ENCODE measurements at places on chromosomes 6 and 20.
A peak's percentile ranks its signal among the peaks of the same experiment; 100 is the strongest.

DNA sequence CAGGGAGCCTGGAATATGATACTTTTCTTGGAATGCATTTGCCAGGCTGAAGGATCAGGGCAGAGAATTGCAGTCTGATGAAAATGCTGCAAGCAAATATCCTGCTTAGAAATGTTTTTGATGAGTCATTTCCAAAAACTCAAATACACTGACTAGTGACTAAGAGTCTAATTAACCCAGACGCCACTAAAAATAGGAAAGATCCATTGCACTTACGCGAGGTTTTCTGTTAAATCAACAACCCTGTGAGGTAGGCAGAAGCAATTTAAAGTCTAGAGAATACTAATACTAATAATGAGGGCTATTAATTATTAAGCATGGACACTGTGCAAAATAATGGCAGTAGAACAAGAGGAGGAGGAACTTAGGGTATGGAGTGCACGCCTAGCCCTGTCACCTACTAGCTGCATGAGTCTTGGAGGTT is 130.1 kb upstream of the DOK5 start:
- DNase-seq = no peak

DNA sequence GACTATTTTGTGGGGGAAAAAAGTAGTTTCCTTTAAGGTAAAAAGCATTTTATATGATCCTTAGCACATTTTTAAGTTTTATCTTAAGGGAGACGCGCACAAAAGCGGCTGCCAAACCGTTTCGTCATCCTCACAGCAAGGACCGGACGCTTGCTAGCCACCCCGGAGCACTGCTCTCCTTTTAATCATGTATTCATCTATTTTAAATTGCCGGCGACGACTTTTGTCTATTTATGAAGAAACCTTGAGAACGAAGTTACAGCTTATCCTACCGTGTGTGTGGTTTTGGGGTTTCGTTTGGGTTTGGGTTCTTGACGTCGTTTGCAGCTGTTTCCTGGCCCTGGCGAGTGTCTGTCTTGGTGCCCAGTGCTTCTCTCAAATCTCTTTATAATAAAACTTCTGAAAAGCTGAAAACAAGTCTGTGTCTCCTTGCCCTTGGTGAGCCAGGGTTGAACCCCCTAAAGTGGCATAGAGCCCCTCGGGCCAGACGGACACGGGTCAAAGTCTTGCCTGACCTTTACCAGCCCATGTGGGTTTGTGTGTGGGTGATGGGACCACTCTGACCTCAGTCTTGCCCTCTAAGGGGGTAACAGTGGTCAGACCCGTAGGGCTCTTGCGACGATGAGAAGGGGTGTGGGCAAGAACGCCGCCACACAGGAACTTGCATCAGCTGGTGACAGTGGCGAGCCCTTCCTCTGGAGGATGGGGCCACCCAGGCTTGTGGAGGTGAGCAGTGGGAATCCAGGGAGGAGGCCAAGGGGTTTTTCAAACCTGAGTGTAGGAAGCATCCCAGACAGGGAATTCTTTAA is 117.6 kb downstream of the JPH2 start:
- DNase-seq = peak; percentile 75

DNA sequence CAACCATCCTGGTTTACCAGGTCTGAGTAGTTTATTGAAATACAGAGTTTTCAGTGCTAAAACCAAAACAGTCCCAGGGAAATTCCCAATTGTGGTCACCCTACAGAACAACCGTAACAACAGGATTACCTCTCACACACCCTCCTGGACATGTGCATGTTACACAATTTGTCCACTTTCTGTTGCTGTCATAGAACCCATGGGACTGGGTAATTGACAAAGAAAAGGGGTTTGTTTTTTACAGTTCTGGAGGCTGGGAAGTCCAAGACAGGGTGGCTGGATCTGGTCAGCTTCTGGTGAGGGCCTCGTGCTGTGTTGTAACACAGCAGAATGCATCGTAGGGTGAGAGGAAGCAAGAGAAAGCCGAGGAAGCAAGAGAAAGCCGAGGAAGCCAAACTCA is 9.1 kb upstream of the ADA start:
- no peak for DNase-seq

- DNase-seq = peak; percentile 11
Observed at GRCh38 chr6:79250107-79250514, 15.6 kb upstream of the HMGN3 start.

GRCh38 chr6:73521351-73521985 is 636 bp upstream of the EEF1A1 start:
- DNase-seq = no peak

- DNase-seq = no peak
Observed at GRCh38 chr6:137241481-137242038, 22.4 kb upstream of the IFNGR1 start.

- no peak for DNase-seq
Observed at GRCh38 chr6:120614723-120615122, 719.6 kb downstream of the TBC1D32 start.

- DNase-seq = no peak
Observed at GRCh38 chr6:53811746-53812145, 16.9 kb downstream of the LRRC1 start.

DNA sequence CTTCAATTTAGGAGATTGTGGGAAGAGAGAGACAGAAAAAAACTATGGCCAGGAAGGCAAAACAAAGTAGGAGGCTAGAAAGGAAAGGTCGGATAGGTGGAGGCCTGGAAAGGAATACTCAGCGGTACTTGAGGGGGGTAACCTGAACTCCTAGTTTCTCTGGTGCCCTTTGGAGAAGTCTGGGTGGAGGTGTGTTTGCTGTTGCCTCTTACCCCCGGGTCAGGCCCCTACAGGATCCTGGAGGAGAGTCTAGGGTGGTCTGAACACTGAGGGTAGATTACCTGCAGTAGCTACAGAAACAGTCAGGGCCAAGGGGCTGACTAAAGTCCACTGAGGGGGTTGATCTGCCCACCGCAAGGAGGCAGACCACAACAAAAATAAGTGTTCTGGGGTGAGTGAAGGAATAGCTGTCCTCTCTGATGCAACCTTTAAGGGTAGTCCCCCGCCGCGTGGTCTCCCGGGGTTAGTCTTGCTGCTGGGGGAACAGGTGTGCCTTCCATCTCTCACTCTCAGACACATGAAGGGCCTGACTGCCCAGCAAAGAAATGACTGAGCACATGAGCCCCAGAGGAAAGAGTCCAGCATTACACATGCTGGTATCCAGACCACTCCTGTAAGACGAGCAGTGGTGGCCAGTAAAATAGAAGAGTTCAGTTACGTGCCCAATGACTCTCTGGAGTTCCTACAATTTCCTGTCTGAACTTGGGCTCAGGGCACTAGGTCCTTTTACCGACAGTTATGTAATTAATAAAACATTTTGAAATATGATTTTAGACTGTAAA is 59.5 kb downstream of the MTHFD1L start:
- no peak for DNase-seq

DNA sequence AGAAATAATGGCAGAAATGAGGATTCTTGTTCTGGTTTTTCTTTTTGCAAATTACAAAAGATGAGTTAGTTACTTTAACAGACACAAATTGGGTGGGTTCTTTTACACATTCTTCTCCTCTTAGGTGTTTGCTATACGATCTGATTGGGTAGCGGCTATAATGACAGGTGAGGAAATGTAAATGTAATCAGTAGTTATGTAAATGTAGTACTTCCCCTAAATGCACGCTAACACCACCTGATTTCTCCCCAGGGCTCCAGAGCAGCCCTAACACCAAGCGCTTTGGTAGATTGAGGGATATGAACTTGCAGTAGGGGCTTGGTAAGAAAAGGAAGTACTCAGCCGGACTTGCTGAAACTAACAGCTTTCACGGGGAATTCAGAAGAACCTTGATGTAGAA is 499.4 kb upstream of the NOX3 start:
- no peak for DNase-seq

DNA sequence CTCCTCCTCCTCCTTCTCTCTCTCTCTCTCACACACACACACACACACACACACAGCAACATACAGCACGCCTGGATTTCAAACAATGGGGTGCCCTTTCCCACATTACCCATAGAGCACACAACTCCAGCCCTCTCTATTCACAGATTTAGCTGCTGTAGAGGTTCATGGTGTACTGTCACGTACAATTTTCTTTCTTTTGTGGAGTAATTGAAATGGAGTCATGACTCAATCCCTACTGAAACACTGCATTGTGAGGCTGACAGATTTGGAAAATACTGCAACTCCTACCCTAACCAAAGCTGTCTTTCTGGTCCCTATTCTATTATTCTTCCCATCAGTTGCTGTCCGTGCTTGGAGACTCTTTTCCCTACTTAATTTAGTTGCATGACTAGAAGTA is 166.9 kb downstream of the EDN1 start:
- DNase-seq = no peak

DNA sequence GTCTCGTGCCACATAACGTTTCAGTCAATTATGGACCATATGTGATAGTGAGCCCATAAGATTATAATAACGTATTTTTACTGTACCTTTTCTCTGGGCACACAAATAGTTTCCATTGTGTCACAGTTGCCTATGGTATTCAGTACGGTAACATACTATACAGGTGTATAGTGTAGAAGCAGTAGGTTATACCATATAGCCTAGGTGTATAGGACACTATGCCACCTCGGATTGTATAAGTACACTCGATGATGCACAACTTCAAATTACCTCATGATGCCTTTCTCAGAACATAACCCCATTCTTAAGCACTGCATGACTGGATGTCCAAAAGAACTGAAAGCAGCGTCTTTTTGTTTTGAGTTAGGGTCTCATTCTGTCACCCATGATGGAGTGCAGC is 59.5 kb upstream of the MYO6 start:
- no peak for DNase-seq

- no peak for DNase-seq
Observed at GRCh38 chr20:17511401-17511800, 19.8 kb downstream of the BFSP1 start.

DNA sequence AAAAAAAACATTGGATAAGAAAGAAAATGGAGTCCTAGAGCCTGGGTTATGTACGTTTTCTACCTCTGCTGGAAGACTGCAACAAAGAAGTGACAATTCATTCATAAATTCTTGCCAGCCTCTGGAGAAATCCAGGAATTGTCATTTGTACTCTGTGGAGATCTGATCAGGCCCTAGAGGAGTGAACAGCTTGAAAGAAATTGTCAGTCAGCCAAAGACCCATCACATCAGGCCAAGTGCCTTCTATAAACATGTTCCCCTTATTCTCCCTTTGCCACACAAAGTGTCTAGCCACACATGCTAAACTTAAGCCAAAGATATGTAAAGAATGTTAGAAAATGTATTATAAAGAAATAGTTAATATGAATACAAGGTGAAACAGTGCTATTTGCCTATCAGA is 152.4 kb downstream of the ADAT2 start:
- DNase-seq = no peak

- DNase-seq = no peak
Observed at GRCh38 chr6:38234934-38235682, 404.6 kb downstream of the BTBD9 start.

GRCh38 chr6:63451238-63451637 is 121.0 kb upstream of the LOC128125822 start:
- DNase-seq = no peak

- DNase-seq = no peak
Observed at GRCh38 chr6:163468738-163469137, 54.2 kb downstream of the QKI start.

DNA sequence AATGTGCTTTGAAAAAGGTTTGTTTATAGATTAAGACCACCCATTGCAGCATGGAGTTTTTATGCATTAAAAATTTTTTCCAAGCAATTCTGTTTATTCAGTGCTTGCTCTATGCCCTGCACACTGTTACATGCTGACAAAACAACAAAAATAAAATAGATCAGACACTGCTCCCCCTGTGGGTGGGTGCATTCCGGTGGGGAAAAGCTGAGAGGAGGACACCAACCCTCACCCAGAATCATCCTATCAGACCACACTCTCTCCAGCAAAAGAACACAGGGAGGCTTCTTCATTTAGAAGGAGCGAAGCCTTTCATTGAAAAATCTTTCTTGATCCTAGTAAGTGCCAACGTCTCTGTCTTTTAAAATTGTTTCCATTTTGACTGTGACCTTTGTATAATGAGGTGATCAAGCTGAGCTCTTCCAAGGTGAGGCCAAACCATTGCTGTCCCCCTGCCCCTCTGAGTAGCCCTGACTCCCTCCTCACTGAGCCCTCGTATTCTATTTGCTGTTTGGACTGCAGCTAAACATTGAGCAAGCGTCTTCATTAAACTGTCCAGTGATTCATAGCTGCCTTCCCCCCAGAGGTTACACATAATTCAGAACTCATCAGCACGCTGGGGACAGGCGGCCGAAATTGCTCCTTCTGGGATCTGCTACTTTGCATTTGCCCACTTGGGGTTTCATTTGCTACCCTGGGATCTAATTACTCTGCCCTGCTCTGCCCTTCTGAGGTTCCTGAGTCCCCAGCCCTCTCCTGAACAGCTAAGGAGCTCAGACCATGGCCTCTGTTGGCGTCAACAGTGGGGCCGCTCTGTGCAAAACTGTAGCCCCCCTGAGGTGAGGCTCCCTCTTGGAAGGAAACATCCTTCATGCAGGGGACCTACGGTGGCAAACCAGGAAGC is 102.4 kb downstream of the F13A1 start:
- DNase-seq = no peak

DNA sequence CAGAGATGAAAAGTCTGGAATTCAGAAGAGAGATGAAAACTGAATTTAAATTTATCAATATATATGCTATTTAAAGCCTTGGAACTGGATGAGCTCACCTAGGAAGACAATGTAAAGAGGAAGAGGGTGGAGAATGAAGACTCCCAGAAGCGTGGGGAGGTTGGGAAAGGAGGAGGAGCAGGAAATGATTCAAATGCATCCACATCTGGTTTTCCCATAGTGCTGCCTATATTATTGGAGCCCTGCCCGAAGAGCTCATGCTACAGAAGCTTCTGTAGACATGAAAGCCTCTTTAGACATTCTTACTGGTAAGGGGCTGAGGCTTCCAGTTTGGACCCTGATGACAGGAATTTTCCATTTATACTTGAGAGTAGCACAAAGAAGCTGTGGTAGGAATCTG is 19.2 kb downstream of the PDE7B start:
- no peak for DNase-seq

- DNase-seq = no peak
Observed at GRCh38 chr20:31543966-31544598, 29.8 kb downstream of the HM13 start.

DNA sequence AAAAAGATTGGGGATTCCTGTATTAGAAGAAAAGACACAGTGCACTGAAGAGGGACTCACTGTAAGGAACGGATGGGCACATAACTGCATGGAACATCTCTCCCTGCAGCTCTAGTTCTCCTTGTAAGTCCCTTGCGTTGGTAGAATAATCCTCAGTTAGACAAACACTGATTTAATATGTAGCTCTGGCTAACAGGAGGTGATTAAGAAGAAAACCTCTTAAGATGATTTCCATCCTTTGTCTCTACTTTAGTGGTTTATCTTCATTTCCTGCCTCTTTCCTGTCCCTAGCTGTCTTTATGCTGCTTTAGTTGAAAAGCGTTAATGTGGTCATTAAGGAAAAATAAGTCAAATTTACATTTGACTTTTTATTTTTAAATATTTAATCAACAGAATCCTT is 86.6 kb downstream of the SLC16A10 start:
- no peak for DNase-seq

GRCh38 chr6:42279144-42279781 is 61.6 kb upstream of the MRPS10 start:
- peak; percentile 54 for DNase-seq

GRCh38 chr6:167811040-167811439 is 15.7 kb upstream of the AFDN start:
- no peak for DNase-seq

- DNase-seq = no peak
Observed at GRCh38 chr6:162307865-162308264, 419.7 kb downstream of the PRKN start.

- no peak for DNase-seq
Observed at GRCh38 chr20:6165346-6165745, 42.5 kb upstream of the FERMT1 start.
